Activated CD4-positive, alpha-beta T cell treated with anti-CD3 and anti-CD28 coated beads, Interleukin-2, amount 10 ng/mL, durations not matched to agents 7 days and 5 days (primary cell): ENCODE measurements at places on chromosomes 16 and 17.

DNA sequence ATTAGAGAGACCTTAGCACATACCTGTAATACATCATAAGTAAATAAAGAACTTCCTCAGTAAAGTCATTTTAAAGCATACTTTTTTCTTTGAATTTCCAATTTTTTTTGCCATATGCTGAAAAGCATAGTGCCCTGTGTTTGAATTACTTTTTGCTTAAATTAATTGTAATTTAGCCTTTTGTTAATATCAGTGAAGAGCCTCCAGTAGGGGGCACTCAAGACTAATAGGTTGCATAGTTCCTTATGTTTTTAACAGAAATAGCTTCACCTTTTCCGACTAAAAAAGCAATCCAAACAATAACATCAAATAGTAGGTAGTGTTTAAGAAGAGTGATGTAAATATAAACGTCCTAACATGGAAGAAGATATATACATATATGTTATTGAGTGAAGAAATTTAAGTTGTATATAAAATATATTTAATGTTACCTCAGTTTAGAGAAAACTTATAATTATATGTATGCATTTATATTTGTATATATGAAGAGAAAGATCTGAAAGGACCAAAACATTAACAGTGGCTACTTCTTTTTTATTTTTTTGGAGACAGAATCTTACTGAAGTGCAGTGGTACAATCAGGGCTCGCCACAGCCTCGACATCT is 18.6 kb downstream of the RAD51C start:
- peak; percentile 65 for DNase-seq

DNA sequence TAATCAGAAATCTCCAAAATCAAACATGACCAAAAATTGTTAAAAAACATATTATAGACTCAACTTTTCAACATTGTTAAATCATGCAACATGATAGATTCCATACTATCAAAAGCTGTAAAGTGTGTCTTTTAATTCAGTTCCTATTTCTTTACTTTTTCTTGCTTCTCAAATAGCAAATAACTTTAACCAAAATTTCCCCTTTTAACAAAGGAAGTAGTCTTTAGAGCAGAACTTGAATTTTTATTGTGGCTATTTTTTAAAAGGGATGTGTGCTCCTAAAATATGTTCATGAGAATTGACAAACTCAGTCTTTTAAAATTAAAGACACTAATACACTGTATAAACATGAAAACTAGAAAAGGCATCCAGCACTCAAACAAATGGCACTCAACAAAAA is 49.1 kb downstream of the SPAG9 start:
- DNase-seq = no peak

- no peak for DNase-seq
Measured at GRCh38 chr17:81483862-81484194, 28.8 kb downstream of the ACTG1 start.

DNA sequence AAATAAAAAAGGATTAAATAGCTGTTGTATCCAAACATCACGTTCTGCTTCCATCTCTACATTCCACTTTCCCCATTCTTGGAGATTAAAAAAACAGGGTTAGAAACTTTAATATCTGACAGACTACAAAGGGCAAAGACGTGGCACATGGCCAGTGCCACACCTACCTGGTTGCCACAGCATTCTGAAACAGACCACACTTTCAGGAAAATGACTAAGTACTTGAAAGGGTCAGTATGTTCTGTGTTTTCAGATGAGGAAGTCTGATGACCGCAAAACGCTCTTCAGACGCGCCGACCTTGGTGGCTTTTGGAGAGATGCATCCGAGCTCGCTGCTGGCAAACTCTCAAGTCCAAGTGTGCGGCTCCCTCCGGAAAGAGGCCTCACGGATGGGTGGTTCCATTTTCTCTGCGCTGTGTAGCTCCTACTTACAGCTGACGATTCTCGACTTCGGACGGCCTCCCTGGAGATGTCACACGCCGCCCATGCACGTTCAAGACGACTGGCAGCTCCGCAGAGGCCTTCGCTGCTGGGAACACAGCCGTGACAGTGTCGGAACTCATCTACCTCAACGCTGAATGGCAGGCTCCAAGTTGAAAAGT is 15.5 kb downstream of the MAP1LC3B start:
- no peak for DNase-seq

- DNase-seq = no peak
Measured at GRCh38 chr16:4049031-4049430, 67.2 kb downstream of the ADCY9 start.

GRCh38 chr17:34374457-34374856 is 11.4 kb upstream of the CCL1 start:
- DNase-seq = no peak

DNA sequence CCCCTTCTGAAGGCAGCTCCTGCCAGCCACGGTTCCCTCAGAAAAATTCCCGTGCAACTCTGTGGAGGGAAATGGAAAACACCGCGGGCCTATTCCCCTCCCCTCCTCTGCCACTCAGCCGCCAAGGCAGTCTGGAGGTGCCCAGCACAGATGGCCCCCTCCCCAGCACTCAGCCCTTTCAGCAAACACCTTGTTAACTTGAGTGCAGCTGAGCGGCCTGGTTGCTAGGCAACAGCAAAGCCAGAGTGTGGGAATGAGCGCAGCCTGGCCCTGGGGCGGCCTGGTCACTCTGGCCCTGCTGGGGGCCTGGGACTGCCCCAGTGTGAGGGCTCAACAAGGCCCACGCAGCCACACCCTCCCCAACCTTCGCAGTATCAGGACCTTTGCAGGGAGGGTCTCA is 32.8 kb downstream of the CACNA1G start:
- no peak for DNase-seq

DNA sequence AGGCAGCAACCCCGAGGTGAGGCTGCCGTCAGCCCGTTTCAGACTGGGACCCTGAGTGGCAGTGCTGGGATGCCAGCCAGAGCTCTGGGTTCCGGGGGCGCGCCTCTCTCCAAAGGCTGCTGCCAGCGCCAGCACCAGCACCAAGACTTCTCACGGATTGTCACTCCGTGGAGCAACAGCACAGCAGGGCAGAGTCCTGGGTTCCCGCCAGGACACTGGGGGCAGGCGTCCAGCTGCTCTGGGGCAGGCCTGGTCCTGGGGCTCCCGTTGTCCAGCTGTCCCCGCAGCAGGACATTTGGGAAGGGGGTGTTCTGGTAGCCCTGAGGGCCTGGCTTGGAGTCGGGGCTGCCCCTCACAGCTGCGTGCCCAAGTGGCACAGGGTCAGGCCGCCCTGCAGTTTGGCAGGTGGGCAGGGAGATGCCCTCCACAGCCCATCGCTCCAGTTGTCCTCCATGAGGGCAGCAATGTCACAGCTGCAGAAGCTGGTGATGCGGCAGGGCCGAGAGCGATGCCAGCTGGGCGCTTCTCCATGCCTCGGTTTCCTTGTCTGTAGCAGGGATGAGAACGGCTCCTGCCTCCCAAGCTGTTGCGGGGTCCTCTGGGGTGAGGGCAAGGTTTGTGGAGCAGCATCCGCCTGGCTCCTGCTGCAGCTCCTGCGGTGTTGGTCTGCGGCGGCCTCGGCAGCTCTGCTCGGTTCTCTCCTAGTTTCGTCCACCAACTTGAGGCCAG is 137.3 kb upstream of the CIBAR2 start:
- no peak for DNase-seq

DNA sequence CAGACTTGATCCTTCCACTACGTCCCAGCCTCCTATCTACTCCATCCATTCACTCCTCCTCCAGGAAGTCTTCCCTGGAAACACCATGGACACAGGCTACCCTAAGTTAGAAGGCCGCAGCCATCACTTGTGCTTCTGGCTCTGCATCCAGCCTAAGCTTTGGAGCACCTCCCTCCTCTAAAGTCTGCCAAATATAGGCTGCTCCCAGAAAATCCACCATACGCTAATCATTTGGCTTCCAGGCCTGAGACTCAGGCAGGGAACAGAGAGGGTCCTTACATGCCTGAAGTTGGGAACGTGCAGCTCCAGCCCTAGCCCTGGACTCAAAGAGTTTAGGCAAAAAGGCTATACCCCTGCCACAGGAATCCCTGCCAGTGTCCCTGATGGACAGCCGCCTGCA is 6.7 kb downstream of the PCGF2 start:
- DNase-seq = no peak

- DNase-seq = no peak
Measured at GRCh38 chr16:30779596-30779995, 7.4 kb downstream of the ZNF629 start.

GRCh38 chr17:34246881-34247280 is 8.2 kb upstream of the CCL2 start:
- no peak for DNase-seq

DNA sequence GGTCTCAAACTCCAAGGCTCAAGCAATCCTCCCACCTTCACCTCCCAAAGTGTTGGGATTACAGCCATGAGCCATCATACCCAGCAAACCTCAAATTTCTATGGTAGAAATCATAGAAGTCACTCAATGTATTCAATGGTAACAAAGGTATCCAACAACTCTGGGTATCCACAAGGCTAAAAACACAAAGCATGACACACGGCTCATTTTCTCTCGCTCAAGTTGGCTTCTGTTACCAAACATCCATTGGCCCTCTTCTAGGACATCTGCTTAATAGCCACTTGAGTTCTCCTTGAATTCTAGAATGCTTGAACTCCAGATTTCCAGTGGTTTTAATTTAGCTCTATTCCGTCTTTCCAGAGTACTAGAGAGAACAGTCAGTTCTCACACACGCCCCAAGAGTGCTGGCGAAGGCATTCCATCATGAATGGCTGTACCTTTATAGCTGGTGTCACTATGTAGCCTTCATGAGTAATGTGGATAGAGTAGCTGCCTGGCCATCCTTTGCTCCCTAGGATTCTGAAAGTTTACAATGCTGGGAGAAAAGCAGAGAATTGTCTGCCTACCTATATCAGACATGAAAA is 42.6 kb downstream of the SPAG9 start:
- no peak for DNase-seq

DNA sequence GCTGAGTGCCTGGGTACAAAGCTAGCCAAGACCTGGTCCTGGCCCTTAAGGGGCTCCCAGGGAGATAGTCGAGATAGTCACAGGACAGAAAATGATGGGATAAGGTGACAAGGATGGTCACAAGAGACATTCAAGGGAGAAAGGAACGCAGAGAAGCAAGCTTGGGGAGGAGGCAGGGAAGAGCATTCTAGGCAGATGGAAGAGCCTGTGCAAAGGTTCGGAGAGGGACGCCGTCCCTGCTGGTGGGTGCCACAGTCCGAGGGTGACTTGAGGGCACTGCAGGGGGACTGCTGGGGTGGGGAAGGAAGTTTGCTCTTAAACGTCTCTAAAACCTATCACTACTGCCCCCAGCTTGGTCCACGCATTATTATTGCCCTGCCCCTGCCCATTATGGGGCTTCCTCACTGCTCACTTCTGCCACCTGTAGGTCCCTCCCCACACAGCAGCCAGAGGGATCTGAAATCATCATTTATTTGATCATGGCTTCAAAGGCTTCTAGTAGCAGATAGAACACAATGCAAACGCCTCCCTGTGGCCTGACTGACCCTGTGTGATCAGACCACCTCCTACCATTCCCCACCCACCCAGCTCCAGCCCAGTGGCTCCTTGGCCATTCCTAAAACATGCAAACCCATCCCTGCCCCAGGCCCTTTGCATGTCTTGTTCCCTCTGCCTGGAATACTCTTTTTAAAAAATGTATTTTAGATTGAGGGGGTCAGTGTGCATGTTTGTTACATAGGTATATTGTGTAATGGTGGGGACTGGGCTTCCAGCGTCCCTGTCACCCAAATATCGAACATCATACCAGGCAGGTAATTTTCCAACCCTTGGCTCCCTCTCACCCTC is 60.3 kb downstream of the RMI2 start:
- DNase-seq = peak; percentile 67

DNA sequence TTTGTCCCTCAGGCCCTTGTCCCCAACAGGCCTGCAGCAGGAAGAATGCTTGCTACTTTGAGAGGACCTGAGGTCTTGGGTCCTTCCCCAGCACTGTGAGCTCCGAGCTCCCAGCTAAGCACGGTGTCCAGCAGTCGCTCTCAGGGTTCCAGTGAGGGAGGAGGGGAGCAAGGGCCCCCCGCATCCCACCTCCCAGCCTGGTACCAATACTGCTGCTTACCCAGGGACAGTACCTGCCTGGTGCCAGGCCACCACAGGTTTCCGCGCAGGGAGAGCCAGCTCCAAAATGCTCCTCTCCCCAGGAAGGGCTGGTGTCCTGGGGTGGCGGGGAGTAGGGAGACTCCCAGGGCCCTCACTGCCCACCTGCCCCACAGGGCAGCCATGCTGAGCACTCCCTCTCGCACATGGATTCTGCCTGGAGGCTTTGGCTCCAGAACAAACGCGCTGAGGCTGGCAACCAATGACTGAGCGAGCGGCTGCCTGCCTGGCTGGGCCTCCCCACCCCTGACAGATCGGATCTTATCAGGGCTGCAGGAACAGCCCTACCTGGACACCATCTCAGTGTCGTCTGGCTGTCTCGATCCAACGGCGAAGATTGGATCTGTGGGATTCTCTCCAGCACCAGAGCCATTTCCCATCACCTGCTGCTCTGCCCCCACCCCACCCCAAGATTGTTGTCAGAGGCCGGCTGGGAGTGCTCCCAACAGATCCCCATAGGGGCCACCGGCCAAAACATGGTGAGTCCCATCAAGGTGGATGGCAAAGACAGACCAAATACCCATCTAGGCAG is 2.4 kb downstream of the DOK4 start:
- DNase-seq = no peak

DNA sequence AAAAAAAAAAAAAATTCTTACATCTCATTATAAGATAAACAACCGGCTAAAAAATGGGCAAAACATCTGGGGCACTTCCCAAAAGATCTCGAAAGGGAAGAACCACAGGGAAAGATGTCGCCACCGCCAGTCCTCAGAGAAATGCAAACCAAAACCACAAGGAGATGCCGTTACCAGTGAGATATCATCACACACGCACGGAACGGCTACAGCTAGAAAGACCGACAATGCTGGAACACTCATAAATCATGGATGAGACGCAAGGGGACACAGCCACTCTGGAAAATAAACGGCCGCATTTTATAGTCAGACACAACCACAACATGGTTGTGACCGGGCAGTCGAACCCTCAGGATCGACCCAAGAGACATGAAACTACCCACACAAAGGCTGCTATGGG is 24.5 kb downstream of the WDR45B start:
- no peak for DNase-seq

DNA sequence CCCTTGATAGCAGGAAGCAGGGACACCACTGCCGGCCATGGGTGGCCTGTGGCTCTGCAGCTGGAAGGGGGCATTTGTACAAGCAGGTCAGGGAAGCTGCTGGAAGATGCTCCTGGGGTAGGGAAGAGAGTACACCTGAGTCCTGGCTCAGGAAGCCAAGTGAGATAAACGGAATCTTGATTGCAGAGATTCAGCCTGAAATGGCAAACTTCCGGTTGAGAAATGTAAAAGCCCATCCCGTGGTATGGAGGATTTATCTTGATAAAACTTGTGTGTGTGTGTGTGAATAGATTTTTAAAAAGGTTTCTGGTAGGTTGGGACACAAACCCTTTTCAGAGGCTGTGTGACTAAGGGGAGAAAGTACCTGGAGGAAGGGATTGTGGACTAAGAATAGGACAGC is 29.6 kb downstream of the C17orf100 start:
- DNase-seq = no peak
